NCI-H1694 treated with DMSO at 0.1 percent for 48 hours (cell line): ENCODE measurements at places on chromosomes 5 and 9.

GRCh38 chr5:61142391-61142790, 19.9 kb downstream of the SMIM15 start:
- DNase-seq: no peak

- DNase-seq: no peak
Observed at GRCh38 chr5:68746643-68747420, 347.0 kb upstream of the SLC30A5 start.

GRCh38 chr9:130763331-130764171, 70.0 kb downstream of the EXOSC2 start:
- DNase-seq: no peak

DNA sequence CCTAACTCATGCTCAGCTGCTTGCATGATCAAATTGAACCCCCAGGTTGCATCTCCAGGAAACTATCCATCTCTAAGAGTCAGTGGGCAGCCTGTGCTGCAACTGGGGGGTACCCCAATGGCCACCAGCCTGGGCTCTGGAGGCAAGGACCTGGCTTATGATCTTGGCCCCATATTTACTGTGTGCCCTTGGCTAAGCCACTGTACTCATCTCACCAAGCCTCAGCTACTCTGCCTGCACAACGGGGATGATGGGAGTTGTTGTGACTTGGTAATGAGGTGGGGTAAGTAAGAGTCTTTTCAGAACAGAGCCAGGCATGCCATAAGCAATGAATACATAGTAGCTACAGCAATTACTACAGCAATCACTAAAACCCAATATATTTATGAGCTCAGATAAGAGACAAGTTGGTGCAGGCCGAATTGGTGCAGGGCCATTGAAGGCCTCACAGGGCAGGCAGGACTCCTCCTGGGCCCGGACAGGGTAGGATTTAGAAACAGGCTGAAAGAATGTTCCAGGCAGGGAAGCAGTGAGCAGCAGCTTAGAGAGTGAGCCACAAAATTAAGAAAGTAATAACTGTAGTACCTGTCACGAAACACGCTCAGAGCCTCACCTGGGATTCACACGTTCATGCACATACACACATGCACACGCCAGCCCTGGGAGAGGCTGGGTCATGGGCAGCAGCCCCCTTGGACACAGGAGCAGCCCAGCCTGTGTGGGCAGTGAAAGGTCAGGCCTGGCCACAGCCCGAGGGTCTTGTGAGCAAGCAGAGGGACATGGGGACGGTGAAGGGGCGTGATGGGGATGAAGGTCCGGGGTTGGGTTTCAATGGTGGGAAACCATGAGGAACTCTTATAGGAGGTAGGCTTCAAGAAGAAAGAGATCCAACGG, 74.1 kb downstream of the PAX5 start:
- DNase-seq: no peak

GRCh38 chr9:29213417-29214153, 1640.3 kb upstream of the C9orf72 start:
- DNase-seq: peak; percentile 79
